ENCODE measurements at places on chromosomes 5 and 9.

DNA sequence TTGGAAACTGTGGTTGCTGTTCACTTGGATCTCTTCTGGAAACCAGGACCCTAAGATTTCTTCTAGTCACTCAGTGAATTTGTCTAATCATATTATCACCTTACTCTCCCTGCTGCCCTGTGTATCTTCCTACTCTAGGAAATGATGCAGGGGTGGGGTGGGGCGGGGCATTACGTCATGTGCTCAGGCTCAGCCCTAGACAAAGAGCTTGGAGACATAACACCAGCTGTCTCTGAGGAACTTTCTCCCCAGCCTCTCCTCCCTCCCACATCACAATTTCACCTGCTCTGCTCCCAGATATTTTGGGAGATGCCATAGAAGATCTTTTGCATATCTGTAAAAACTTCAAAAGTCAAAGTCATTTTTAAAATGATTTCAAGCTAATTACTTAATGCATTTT is 470.4 kb downstream of the ZSWIM6 start:
- no peak for DNase-seq

DNA sequence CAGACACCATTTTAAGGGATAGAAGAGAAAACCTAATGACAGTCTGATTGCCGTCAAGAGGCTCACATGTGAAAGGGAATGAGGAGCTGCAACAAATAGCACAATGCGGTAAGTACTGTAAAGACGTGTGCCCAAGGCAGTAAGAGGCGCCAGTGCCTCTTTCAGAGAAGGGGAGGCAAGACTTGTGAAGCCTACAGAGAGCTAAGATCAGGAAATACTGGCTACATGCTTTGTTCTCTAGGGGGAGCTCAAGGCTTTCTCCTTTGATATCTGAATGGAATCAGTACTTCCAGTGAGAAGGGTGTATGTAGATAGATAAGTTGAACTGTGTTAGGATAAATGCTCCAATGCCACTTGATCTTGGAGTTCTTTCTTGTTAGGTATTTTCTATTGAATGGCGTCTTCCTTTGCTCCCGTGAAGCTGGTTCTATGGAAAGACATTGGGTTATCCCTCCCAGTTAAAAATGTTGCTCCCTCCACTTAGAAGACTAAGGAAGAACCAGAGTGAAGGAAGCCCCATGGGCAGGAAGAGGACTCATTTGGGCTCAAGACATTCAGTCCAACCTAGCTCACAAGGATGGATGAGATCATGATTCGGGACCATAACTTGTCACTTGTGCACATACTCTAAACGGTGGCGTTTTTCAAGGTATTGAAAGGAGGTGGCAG is 23.5 kb upstream of the ALDOB start:
- no peak for DNase-seq

DNA sequence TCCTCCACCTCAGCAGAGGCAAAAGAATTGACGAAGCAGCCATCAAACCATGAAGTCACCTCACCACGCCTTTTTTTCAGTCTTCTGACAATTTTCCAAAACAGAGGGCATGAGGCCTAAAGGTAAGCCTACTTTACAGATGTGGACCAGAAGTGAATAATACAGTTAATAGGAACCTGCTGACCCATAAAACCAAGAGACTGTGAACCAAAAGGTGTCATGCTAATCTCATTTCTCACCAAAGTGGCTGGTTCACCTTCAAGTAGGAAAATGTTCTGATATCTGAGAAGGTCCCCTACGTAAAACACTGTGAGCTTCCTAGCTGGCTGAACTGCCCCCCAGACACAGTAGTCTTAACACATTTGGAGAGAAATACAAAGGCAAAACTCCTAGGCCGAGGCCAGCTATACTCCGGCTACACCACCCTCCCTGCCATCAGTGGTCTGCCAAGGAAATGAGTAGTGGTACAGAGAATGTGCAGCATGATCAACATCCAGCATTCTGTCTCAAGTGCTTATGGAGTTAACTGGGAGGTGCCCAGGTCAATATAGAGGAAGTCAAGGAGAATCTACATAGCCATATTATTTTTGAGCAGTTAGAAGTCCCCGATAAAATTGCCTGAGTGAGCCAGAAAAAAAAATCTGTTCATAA is 19.3 kb upstream of the F2RL2 start:
- DNase-seq, result no peak

GRCh38 chr9:27586304-27586703 is 13.0 kb upstream of the C9orf72 start:
- DNase-seq, result no peak

GRCh38 chr5:72013766-72014624 is 93.3 kb upstream of the MAP1B start:
- no peak for DNase-seq

DNA sequence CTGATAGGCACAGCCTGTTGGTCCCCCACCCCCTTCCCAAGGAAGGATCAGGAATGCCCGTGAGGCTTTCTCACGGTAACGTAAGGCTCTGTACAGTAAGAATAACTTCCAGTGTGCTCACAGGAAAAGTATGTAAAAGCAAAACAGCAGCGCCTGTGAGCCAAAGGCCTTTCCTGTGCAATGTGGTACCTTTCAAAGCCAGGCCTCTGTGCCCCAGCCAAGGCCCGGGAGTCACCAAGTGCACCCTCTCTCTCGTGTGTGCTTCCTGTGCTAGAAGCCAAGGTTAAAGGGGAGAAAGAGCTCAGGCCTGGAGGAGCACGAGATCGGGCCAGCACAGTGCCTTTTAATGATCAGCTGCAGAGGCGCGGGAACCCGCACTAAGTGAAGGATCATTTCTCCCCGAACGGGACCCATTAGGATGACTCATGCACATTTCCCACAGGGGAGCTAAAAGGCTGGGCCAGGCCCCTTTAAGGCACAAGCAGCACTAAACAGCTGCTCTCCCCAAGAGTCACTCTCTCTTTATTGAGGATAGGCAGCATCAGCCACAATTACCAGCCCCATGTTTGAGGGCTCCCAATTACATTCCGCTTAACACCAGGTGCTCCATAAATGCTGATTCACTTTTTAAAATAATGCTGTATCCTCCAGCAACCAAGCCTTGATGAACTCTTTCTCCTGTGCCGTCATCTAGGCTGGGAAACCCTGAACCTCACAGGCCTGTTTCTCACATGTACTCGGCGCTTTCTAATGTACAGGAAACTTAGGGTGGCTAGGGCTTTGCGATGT is 42.8 kb downstream of the SHB start:
- DNase-seq, result no peak

DNA sequence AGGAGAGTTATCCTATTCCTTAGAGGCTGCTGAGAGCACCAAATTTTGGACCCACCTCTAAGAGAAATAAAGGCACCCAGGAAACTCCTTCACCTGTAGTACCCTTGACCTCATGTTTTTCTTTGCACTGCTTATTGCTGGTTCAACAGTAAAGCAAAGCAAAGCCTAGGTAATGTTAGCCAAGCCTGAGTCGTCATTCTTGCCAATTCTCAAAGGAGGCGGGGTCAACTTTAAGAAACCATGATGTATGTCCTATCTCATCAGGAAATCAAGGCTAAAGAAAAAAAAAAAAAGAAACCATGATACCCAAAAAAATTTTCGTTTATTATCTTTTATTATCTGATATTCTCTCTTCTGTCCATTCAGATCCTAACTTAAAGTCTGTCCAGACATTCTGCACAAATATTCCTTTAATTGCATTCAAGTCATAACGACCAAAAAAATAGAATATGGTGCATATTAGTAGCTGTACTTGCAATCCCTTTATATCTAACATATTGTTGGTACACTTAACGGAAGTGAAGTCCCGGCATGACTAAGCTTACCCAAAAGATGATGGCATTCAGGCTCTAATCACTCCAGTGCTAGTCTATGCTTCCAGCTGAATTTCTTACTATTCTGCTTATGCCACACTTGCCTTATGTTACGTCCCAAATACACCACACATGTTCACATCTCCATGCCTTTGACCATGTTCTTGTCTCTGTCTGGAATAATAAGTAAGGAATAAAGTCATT is 1.8 kb downstream of the AUH start:
- no peak for DNase-seq

DNA sequence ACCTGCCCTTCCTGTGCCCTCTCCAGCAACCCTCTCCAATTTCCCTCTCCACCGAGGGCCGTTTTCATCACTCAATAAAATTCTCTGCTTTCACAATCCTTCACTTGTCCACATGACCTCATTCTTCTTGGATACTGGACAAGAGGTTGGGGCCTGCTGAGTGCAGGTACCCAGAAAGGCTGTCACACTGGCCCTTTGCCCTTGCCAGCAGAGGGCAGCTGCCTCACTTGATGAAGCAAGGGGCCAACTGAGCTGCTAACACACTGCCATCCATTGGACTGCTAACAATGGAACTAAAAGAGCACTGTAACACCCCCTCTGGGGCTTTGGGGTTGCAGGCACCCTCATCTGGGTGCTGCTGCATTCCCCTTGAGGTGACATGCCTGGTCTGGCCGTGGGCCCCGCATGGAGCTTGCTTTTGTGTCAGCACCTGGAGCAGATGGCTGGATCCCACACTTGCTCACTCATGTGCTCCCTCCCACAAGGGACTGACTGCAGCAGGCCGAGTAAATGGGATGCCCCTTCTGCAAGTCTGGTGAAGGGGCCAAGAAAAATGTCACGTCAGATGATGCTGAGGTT is 308.1 kb upstream of the ADCY2 start:
- DNase-seq, result no peak

- no peak for DNase-seq
Observed at GRCh38 chr5:62578540-62578939, at the start of gene LRRC70. Gene LRRC70, plus strand, starts transcription at chr5:62578819. Its CDS starts 620 bp downstream, at chr5:62579439.

Data from activated naive CD4-positive, alpha-beta T cell treated with Interleukin-2 at 50 U/mL for 16 hours (primary cell).